ENCODE measurements at places on chromosomes 12 and 14.

GRCh38 chr12:48192861-48193260 is 9.4 kb downstream of the CCDC184 start:
- H3K27ac ChIP-seq = no peak overlapping the region
- no peak for DNase-seq
- H3K36me3 ChIP-seq = no peaks in the 10 kb centered on the region

- H3K27me3 ChIP-seq = no peaks in the 10 kb centered on the region
- DNase-seq = no peak
- peaks cover 8% of the 10 kb centered on the region for H3K4me1 ChIP-seq
- no peak overlapping the region for H3K4me3 ChIP-seq
- H3K27ac ChIP-seq = no peak overlapping the region
Measured at GRCh38 chr14:22266683-22267082, 322.3 kb downstream of the DAD1 start.

DNA sequence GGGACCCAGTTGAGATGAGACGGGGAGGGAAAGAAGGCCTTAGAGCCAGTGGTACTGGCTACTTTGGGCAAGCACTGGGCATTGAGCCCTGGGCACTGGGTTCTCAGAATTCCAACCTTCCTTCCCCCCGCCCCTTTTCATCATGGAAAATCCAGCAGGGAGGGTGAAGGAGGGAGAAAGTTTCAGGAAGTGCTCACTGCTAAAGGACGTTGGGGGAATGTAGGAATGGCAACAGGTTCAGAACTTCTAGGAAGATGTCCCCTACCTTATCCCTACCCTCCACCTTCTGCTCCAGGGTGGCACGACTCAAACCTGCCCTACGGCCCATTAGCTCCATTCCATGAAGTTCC is 4.2 kb upstream of the TNS2 start:
- H3K27me3 ChIP-seq = peaks cover 45% of the 10 kb centered on the region
- peaks cover 28% of the 10 kb centered on the region for H3K4me1 ChIP-seq
- DNase-seq = no peak
- H3K4me3 ChIP-seq = peak overlapping the region; percentile 84
- H3K27ac ChIP-seq = no peak overlapping the region
- peaks cover 18% of the 10 kb centered on the region for H3K36me3 ChIP-seq

DNA sequence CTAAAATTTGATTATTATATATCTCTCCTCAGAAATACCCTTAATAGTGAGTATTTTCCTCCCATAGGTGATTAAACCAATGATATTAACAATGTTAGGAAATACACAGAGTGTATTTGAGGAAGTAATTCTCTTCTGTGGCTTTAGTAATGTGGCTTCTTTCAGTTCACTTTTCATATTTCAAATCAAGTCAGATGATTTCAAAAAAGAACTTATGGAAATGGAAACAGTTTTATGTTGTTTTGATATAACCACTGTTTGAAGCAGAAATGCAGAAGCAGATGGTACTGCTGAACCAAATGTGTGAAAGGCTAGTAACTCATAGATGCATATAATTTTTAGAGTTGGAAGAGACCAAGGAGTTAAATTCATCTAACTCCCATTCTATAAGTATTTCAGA is 1.9 kb upstream of the GPR33 start:
- no peak overlapping the region for H3K27ac ChIP-seq
- H3K27me3 ChIP-seq = peaks cover 6% of the 10 kb centered on the region
- H3K4me1 ChIP-seq = no peaks in the 10 kb centered on the region
- no peak overlapping the region for H3K4me3 ChIP-seq
- no peaks in the 10 kb centered on the region for H3K36me3 ChIP-seq

DNA sequence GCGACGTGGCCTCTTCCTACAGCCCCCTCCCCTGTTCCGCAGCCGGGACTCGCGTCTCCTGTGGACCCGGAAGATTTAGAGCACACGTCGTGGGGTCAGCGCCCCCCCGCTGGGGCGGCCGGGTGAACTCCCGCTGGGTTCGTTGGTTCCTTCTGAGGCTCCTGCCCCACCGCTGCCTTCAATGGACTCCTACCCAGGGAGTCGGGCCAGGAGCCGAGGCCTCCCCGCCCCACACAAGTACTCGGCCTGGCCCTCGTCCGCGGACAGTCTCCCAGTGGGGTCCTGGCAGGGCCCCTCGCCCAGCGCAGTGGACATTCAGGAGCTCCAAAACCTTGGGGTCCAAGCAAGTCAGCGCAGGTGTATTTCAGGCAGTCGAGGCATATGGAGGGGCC is 1.2 kb downstream of the MMP17 start:
- DNase-seq = no peak
- peaks cover 17% of the 10 kb centered on the region for H3K4me1 ChIP-seq
- no peaks in the 10 kb centered on the region for H3K36me3 ChIP-seq
- peak overlapping the region; percentile 58 for H3K4me3 ChIP-seq
- peaks cover 85% of the 10 kb centered on the region for H3K27me3 ChIP-seq

- H3K27me3 ChIP-seq = no peaks in the 10 kb centered on the region
- peaks cover 12% of the 10 kb centered on the region for H3K36me3 ChIP-seq
- no peak overlapping the region for H3K27ac ChIP-seq
- H3K4me3 ChIP-seq = no peak overlapping the region
- H3K4me1 ChIP-seq = no peaks in the 10 kb centered on the region
Measured at GRCh38 chr14:89214221-89214965, 202.6 kb downstream of the FOXN3 start.

GRCh38 chr14:94890785-94891184 is 120.9 kb upstream of the GSC start:
- H3K27me3 ChIP-seq = peaks cover 3% of the 10 kb centered on the region
- H3K4me3 ChIP-seq = no peak overlapping the region

DNA sequence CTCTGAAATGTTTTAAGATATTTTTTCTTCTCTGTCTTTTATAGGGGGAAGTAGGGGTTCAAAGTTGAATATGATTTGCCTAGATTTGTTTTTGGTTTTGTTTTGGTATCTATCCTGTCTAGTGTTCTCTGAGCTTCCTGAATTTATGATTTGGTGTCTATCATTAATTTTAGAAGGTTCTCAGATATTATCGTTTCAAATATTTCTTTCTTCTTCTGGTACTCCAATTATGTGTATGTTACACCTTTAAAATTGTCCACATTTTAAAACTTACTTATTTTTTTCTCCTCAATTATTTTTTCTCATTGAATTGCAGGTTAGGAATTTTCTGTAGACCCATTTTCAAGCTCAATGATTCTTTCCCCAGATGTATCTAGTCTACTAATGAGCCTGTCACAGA is 13.8 kb upstream of the DCN start:
- H3K4me1 ChIP-seq = no peaks in the 10 kb centered on the region
- no peak overlapping the region for H3K27ac ChIP-seq
- no peak for DNase-seq
- no peaks in the 10 kb centered on the region for H3K27me3 ChIP-seq

DNA sequence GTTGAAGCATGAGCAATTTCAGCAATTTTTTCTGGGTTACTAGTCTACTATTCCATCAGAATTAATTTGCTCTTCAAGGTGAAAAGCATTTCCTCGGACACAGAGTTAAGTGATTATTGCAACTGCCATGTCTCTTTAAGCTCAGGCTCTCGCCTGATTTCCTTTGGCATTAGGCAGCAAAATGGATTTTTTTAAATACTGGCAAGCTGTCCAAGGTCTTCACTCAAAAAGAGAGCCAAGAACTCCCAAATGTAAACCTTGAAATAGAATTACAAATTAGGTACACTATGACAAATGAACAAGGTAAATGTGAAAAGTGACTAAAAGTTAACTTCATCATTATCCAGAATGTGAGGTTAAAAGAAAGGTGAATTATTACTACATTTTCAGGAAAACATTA is 111.9 kb downstream of the GARIN6 start:
- DNase-seq = no peak
- no peak overlapping the region for H3K4me3 ChIP-seq
- no peak overlapping the region for H3K27ac ChIP-seq
- H3K36me3 ChIP-seq = no peaks in the 10 kb centered on the region
- no peaks in the 10 kb centered on the region for H3K4me1 ChIP-seq

DNA sequence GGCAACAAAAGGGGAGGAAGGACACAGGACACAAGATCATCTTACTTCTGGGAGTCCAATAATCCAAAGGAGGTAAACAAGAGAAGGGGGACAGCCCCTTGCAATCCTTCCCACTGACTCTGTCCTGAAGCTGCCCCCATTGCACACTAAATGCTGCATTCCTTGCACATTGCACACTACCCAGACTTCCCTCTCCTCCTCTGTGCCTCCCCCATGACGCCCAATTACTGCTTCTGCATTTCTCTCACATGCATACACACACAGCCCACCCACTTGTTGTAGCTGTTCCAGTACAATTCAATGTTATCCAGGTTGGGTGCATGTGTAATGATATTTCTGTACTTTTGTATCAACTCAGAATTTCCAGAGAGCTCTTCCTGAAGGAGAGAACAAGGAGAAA is 5.5 kb downstream of the NDRG2 start:
- peaks cover 39% of the 10 kb centered on the region for H3K27me3 ChIP-seq
- no peak for DNase-seq
- H3K4me3 ChIP-seq = no peak overlapping the region

DNA sequence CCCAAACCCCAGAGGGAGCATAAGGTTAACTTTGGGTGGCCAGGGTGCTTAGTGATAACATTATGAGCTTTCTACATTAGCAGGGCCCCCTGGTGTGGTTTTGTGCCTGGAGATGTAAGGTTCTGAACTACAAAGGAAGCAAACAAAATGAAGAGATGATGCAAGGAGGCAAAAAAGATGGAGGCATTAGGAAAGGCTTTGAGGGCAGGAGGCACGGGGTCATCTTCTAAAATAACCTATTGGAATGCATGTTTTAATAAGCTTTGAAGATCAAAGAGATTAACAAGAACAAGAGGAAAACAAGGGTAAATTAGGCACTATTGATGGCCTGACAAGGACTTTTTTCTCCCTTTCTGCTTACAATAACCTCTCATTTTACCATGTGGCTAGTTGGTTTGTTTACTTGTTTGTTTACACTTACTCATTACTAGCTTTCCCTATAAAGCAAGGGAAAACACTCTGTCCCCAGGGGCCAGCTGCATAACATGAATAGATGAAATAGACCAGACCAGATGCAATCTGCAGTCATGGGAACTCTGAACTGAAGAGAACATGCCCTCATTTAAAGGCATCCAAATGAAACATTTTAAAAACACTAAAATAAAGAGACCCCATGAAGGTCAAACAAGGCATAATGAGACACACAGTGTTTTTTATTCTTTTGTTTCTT is 390.3 kb downstream of the DIO2 start:
- no peaks in the 10 kb centered on the region for H3K27me3 ChIP-seq
- no peaks in the 10 kb centered on the region for H3K36me3 ChIP-seq
- no peaks in the 10 kb centered on the region for H3K4me1 ChIP-seq
- no peak overlapping the region for H3K27ac ChIP-seq
- no peak for DNase-seq
- no peak overlapping the region for H3K4me3 ChIP-seq

DNA sequence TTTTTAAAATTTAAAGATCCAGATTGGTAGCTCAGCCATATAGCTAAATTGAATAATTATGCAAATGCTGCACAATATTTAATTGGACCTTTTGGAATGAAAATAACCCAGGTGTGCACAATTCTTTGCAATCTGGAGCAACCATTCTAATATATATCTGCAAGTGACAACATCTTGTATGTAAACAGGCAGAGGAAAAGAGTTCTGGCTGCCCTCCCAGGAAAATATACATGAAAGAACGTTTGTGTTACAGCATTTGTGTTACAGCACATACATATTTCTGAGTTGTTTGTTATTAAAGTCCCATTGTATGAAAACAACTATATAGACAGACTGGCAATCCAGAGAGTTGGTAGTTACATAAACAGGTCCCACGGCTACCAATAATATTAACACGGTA is 377.5 kb downstream of the DIO2 start:
- no peak for DNase-seq
- no peak overlapping the region for H3K27ac ChIP-seq
- H3K27me3 ChIP-seq = no peaks in the 10 kb centered on the region
- no peaks in the 10 kb centered on the region for H3K36me3 ChIP-seq

DNA sequence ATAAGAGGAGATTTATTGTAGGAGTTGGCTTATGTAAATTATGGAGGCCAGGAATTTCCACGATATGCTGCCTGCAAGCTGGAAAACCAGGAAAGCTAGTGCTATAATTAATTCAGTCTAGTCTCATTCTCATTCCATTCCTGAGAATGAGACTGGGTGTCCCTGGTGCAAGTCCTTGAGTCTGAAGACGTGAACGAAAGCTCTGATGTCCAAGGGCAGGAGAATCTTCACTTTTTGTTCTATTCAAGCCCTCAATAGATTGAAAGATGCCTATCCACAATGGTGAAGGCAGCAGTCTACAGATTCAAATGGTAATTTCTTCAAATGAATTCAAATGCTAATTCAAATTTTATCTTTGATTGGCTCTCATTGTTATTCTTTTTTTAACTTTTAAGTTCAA is 851.1 kb upstream of the MGAT4C start:
- H3K4me3 ChIP-seq = no peak overlapping the region
- H3K36me3 ChIP-seq = no peaks in the 10 kb centered on the region
- DNase-seq = no peak
- no peaks in the 10 kb centered on the region for H3K27me3 ChIP-seq
- no peaks in the 10 kb centered on the region for H3K4me1 ChIP-seq

- no peak for DNase-seq
- peaks cover 17% of the 10 kb centered on the region for H3K27me3 ChIP-seq
- H3K27ac ChIP-seq = peak overlapping the region; percentile 67
- H3K4me3 ChIP-seq = peak overlapping the region; percentile 90
Measured at GRCh38 chr12:51390457-51390856, 749 bp downstream of the GALNT6 start.

DNA sequence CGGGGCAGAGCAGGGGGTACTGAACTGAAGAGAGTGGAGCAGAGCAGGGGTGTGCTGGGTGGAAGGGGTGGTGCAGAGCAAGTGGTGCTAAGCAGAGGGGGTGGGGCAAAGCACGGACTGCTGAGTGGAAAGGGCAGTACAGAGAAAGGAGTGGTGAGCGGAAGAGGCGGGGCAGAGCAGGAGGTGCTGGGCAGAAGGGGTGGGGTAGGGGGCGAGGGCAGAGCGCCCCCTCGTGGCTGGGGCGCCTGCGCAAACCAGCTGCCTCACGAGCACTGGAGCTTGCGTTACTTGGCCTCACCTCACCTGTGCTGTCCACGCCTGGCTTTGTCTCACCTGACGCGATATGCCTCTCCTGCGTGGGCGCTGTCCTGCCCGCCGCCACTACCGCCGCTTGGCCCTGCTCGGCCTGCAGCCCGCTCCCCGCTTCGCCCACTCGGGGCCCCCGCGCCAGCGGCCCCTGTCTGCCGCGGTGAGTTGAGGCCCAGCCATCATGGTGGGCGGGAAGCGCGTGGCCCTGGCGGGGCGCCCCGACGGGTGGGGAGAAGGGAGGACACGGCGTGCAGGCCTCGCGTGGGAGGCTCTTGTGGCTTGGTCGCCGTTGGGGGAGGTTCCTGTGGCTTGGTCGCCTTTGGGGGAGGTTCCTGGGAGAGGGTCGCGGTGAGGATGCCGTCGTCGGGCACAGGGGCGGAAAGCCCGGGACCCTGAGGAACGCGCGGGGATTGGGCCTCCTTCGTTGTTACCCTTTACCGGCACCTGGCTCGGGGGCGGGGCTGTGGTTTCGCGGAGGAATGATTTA is at the start of gene COX8C:
COX8C (plus strand) TSS at position 257 of the 796 bp plus-strand sequence; CDS start at position 344, 87 bp downstream.
- no peak within 1 kb of the TSS for H3K27ac ChIP-seq

Data from activated naive CD4-positive, alpha-beta T cell treated with anti-CD3 and anti-CD28 coated beads, Interleukin-2, amount 10 ng/mL, durations not matched to agents 7 days and 5 days (primary cell).